ENCODE measurements at places on chromosomes 1 and 21.

DNA sequence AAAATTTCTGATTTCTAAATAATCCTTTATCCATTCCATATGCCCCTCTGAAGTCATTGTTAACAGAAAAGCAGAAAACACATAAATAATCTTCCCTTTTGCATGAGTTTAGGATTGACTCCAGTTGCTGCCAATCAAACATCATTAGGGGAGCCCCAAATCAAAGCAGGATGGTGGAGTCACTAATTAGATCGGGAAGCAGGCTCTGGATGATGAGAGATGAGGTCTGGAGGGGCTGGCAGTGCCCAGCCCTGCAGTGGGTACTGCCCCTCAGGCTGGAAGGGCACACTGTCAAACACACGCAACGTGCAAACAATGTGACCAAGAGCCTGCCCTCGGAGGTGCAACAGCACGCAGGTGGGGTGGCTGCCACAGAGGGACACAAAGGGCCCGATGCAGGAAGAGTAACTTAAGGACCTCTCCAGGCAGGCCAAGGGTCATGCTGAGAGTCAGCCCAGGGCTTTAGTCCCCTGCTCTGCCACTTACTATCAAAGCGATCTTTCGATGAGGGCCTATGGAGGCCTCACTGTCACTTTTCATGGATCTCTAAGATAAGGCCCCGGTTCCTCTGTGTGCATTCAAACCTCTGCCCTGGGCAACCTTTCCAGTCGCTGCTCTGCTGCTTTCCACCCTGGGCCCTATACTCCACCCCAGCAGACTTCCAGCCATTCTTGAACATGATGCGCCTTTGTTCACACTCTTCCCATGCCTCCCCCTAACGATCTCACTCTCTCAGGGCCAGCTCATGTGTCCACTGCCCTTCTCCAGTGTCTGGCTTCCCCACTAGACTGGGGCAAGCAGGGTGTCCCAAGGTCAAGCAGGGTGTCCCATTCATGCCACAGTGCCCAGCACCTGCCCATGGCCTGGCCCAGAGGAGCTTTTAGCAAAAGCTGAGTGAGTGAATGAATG is 98.9 kb downstream of the DMRTB1 start:
- no peak for DNase-seq

DNA sequence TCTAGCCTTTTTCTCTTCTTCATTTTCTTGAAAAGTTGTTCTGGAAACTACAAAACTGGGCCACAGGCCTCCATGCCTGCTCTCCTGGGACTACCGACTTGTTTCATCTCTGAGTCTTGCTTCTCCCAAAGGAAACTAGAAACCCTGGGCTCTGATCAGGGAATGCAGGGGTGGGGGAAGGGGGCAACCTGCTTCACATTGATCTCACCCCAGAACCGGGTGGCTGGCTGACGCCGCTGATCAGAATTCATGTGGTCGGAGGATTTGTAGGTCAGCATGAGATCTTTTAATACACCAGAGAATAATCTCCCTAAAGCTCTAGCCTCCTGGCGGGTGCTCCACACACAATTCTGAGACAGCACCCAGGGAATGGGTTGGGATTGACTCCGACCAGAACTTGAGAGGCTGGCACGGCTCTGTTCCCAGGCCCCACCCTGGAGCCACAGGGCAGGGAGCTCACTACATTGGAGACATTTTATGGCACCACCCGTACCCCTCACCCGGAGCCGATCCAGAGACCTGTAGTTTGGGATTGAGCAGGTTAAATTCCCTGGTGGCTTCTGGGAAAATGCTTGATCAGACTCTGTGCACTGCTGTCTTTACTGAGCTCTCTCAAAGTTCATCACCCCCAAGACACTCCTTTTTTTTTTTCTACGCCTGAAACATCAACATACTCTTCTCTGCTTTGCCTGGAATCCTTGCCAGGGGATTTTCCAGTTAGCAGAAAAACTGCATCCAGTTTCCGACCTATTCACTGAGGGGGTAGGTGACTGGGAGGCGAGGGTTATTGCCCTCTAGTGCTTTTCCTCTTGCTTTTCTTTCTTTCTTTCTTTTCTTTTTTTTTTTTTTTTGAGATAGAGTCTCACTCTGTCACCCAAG is 12.2 kb upstream of the ARHGEF10L start:
- DNase-seq = no peak

DNA sequence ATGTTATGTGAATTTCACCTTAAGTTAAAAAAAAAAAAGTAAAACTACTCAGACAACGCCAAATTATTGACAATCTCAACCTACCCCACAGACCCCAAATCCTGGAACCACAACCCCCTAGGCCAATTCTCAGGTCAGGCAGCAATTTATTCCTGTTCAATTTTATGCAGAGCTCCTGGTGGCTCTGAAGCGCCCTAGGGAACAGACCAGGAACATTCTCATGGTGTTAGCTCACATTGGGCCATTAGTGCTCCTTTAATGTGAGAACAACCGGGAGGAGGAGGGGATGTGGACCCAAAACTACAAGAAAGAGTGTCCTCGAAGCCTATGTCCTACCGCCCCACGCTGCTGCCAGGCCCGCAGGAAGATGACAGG is 403 bp upstream of the PSEN2 start:
- no peak for DNase-seq

GRCh38 chr1:111604931-111605330 is 14.7 kb upstream of the RAP1A start:
- DNase-seq = no peak

GRCh38 chr1:24191860-24192259 is 4.8 kb upstream of the IFNLR1 start:
- DNase-seq = no peak

DNA sequence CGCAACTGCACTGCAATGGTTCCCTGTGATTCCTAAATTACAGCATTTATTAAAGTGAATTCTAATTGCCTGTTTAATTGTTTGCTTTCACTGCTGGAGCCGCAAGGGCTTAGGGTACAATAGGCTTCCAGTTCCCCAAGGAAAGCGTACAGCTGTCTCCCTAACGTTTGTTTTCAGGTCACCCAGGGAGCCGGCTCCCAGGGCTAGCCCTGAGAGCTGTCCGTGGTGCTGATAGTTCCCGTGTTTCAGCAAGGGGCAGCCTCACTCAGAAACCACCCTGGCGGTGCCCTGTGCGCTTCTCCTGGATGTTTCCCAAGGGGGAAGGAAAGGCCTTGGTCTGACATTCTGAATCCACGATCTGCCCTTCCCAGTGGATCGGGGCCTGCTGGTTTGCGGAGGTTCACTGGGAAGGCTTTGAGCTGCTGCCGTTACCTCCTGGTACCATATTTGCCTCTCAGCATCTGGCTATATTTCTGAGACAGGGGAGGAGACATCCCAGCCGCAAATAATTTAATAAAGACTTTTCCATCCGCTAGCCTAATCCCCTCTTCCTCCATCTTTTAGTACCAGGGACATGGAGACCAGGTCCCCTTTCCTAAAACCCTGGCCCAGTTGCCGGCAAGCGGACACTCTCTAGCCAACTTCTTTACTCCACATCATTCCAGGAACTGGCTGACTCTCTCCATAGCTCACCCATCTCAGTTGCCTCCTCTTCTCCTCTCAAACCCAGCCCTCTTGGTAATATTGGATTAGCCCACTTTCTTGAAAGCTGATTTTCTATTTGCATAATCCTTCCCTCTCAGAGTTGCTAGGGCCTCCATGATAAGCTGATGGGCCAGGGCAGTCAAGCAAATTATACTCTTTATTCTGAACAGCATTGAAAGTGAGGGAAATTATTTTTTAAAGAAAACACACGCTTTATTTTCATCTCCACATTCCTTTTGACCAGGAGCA is 149.0 kb downstream of the IGSF21 start:
- DNase-seq = no peak

DNA sequence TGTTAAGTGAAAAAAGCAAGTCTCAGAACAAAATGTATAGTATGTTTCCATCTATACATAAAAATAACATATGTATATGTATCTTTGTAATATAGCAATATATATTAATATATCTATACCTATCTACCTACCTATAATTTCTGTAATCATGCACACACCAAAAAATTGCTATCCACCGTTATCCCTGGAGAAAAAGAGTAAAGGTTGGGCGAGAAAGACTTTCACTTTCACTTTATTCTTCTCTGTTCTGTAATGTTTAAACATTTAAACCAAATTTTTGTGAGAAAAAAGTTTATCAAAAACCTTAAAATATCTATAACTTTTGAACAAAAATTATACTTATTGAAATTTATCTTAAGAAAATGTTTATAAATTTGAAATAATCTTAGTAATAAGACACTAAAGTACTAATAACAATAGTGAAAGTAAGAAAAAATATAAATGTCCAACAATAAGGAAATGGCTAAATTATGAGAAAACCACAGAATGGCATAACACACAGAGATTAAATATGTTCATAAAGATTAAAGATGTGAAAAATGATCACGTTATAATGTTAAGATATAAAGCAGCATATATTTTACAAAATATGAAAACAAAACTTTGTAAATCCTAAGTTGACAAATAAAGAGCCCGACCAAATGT is 74.0 kb upstream of the LRRC53 start:
- DNase-seq = no peak

- DNase-seq = no peak
Observed at GRCh38 chr1:69076631-69077030, 491.1 kb upstream of the LRRC7 start.

DNA sequence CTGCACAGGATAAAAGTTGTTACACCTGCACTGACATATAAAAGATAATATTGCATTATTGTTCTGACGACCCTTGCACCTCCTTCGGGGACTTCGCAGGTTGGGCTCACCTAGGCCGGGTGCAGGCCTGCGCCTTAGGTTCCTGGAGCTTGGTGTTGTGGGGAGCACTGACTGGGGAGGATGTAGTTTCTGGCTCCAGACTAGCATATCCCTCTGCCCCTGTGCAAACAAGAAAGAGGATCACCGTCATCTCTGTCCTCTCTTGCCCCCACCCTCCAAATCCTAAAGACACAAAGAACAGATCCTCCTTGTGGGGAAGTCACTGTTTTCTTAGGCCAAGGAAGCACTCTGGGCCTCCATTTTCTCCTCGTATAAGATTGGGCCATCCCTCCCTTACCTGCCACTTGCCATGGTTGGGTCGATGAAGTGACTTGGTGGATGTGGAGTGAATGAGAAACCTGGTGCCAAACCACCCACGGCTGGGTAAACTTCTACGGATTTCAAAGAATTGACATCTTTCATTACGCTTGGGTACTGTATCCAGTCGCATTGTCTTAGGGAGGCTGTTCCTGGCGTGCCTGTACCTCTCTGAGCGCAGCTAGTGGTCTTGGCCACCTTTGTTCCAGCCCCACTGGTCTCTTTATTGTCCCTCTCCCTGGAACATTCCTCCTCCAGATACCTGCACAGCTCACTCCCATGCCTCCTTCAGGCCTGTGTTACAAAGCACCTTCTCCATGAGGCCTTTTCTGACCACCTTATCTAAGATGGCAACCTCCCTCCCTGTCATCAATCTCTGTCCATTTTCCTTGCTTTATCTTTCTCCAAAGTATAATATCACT is 34.4 kb upstream of the PKP1 start:
- DNase-seq = no peak

GRCh38 chr1:74857676-74858075 is 124.7 kb downstream of the TYW3 start:
- DNase-seq = no peak

- DNase-seq = no peak
Observed at GRCh38 chr1:33247545-33247944, 8.7 kb upstream of the ZNF362 start.

GRCh38 chr1:228001738-228002535 is 4.9 kb upstream of the WNT3A start:
- no peak for DNase-seq

DNA sequence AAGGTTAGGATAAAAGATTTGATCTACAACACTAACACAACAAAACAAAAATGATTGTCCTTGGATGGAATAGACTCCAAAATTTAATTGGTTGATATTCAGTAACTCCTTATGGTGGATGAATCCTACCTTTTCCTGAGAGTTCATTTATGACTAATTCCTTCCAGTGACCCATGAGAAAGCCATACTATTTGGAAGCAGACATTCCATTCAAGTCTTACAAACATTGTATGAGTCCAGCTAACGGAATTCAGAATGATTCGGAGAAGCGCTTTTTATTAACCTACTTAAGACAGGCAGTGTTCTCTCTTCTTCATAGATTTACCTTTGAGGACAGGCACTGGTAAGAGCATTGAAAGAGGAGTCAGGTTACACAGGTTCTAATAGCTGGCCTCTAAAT is 155.6 kb upstream of the ZNF648 start:
- no peak for DNase-seq

DNA sequence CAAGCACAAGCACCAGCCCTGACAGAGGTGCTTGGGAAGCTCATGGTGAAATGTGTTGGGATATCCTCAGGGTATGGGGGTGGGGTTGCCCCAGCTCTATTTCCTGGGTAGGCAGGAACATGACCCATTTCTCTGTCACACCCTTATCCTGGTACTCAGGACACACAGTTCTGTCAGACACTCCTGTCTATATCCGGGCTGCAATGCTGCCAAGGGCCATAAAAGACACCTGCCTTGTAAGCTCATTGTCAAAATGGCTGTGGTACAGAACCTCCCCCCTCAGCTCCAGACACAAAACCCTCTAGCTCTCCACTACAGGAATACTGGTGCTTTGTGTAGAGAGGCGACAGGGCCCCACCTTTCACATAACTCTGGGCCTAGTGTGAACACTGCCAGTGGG is 636.7 kb downstream of the PLA2G4A start:
- DNase-seq = no peak

DNA sequence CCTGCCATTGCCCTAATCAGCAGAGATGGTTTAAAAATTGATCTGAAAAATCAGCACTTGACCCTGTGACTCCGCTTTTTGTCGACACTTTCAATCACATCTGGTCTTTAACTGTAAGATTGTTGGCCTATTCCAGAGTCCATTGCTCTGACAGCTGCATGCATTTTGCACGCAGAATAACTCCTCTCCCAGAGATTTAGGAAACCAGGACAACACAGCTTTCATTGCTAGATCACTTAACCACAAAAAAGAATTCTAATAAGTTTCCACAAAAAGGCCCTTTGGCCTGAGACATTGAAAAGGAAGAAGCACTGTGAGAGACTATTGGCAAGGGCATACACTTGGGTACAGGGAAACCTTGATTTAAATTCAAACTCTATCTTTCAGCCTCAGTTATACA is 373.1 kb downstream of the TGFB2 start:
- peak; percentile 3 for DNase-seq

GRCh38 chr1:118264343-118264742 is 79.3 kb upstream of the SPAG17 start:
- DNase-seq = no peak

GRCh38 chr1:111222308-111223125 is 5.0 kb upstream of the CHI3L2 start:
- peak; percentile 42 for DNase-seq

Data from cerebellar cortex (tissue), 1 donor.